ENCODE measurements at places on chromosomes 4 and X.

DNA sequence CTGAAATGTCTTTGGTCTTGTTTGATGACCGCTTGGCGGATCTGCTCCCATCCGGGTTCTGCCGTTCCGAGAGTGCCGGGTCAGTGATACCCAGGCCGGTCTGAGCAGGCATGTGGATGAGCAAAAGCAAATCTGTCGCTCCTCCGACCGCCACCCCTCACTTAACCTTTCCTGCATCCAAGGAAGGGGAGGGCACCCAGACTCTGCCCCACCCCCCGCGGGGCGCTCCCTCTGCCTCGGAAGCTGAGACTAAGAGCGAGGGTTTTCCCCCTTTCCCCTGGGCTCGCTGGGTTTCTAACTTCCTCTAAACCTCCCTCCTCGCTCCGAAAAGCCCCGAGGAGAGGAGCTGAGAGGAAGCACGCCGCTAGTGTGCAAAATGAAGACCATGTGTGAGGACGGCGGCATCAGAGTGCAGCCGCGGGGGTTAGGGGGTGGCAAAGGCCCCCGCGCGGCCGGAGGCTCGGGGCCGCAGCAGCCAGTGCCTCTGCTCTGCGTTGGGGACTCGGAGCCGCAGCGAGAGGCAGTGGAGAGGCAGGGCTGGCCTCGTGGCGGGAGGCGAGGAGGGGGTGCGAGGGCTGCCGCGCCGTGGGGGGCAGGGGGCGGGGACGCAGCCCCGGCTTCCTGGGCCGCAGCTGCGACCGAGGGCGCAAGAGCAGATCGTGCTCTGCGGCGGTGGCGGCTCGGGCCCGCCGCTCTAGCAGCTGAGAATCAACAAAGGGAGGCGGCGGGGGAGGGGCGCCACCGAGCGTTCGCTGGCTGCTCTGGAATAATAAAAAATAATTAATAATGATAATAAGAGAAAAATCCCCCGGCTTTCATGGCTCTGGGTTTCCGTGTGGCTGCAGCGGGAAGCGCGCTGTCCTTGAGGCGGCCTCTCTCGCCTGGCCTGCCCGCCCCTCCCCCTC is 55.8 kb upstream of the BCOR start:
- peak; percentile 61 for DNase-seq

DNA sequence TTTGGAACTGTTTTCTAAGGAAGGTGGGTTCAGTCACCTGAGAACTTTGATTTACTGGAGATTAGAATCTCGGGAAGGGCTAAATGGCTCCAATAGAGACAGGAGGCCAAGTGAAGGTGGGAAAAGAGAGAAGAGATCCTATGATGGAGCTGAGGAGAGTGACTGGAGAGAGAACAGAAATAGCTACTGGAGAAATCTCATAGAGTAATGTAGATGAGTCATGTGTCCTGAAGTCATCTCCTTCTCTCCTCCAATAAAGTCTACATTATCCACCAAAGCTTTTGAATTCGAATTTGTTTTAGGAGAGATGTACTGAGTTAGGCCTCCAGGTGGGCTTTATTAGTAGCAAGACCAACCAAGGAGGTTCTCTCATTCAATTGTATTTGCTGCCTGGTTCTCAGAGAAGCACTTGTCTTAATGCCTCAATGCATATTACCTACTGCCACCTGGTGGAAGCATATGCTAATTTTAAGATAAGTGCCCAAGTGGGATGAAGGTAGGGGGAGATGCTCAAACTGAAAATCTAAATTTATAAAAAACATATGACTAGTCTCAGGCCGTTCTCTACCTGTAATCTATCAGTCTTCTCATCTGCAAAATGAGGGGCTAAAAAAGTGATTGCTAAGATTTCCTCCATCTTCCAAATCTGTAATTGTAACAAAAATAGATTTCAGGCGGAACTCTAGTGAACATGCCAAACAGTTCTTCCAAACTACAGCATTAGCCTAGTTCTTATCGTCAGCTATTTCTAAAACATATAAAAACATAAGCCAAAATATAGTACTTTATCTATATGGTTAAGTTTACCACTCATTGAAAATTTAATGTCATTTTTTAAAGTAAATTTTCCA is 24.4 kb downstream of the TXK start:
- DNase-seq: peak; percentile 68

DNA sequence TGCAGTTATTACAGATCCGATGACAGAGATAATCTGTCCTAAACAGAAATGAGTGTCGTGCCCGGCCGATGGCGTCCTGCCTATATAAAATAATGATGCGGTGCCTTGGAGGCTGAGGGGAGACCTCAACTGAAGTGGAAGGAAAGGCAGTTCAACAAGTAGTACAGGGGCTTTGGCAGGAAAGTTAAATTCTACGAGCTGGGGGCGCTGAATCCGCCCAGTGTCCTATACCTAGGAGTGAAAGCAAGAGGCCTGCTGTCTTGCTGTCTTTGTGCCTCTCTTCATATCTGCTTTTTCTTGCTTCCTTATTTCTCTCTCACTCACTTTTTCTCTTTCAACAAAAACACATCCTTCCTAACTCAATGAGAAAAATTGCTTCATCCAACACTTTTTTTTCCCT is 82.2 kb upstream of the PRPS2 start:
- DNase-seq: no peak

- no peak for DNase-seq
Measured at GRCh38 chr4:99715286-99715685, 57.7 kb upstream of the C4orf54 start.

GRCh38 chr4:102578270-102578669 is 77.1 kb downstream of the NFKB1 start:
- DNase-seq: no peak

DNA sequence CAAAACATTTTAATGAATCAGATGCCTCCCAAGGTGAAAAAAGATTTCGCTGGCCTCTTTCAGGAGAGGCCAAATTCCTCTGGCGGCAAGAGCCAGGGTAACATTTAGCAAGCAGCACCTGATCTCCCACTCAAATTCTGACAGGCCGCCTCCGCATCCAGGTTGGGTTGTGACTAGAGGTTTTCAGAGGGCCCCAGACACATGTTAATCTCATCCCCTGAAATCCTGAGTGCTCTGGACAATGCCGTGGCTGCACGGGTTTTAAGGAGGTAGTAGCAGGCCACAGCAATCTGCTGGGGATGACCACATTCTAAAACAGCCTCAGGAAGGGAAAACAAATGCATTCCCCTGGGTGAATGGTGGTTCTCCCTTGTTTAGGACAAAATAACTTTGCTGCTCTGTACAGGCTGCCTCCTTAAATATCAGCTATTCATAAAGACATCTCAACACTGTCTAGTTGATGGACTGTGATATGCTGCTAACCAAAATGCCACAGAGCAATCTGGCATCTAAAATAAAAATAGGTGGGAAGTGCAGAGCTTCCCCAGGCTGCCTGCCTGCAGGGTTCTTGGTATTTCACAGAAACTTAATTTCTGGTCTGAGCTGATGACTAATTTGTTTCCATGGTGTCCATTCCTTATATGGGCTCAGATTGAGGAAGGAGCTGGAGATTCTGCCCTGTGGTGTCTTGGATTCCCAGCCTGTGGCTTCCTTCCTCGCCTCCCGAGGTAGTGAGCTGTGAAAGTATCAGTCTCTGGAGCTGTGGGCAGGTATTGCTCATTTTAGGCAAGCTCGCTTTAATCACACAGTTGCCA is 202.0 kb downstream of the DCLK2 start:
- no peak for DNase-seq

DNA sequence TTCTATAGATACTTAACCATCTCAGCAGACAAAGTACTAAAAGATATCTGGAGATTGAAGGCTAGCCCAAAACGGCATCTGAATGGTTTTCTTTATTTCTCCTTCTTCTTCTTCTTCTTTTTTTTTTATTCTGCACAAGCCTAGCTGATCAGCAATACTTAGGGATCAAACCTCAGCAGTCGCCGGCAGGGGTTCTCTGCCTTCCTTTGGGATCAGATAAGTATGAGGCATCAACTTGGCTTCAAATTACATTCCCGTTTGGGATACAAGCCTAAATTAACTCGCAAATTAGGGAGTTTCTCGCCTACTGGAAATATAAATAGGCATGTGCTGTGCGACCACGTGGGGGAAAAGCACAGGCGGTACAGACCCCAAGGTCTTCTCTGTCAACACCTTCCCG is 730 bp downstream of the CT55 start:
- DNase-seq: no peak

GRCh38 chr4:185722029-185722316 is 90.0 kb downstream of the SORBS2 start:
- DNase-seq: no peak

- DNase-seq: no peak
Measured at GRCh38 chr4:7460566-7460965, 25.8 kb upstream of the PSAPL1 start.

- no peak for DNase-seq
Measured at GRCh38 chr4:91058345-91058744, 931.2 kb downstream of the CCSER1 start.

DNA sequence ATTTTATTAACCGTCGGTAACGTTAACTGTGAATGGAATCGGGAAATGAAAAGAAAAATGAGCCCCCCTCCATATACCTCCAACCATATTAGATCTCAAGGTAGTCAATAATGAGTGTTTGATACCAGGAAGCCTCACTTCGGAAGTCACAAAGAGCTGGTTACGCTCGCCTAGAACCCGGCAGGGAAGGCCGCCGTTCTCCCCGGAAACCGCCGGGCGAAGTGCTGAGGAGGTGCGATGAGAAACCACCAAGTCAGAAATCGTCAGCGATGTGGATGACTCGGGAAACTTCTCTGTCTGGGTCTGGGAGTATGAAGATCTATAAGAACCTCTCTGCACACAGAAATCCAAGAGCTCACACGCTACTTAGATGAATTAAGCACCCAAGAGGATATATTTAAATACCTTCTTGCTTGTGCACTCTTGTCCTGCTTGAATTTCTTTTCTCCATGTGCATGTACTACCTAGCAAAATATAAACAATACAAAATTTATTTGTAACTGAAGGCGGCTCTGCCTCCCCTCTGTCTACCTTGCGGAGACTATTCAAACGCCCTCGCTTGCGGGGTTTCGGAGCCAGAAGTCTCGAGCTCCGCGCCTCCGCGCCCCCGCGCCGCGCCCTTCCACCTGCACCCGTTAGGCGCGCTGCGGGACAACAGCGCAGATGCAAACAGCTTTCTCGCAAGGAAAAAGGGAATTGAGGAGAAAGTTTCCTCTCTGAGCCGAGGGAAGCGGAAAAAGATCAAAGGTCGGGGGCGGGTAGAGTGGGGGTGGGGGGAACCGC is 17.8 kb downstream of the NKX6-1 start:
- DNase-seq: no peak

- DNase-seq: no peak
Measured at GRCh38 chrX:149248073-149248625, 257.0 kb downstream of the IDS start.

- DNase-seq: peak; percentile 60
Measured at GRCh38 chrX:120604361-120604782, 471 bp downstream of the MCTS1 start.

DNA sequence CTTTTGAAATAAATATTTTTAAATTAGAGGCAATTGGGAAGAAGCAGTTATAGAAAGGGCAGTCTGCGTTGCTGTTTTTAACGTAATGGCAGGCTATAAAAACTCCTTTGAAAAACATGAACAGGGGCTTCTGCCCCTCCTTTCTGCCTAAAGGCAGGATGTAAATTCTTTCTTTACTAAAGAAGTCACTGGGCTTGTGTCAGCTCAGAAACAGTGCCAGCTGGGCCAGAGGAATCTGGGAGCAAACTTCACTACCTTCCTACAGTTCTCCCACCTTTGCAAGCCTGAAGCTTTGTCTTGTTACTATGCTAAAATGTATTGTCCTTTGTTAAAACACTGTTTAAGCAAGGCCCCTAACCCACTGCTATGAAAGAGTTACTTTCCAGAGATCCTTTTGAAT is 1664.8 kb downstream of the RPA4 start:
- DNase-seq: no peak

- no peak for DNase-seq
Measured at GRCh38 chr4:86640469-86640868, 46.4 kb downstream of the PTPN13 start.

DNA sequence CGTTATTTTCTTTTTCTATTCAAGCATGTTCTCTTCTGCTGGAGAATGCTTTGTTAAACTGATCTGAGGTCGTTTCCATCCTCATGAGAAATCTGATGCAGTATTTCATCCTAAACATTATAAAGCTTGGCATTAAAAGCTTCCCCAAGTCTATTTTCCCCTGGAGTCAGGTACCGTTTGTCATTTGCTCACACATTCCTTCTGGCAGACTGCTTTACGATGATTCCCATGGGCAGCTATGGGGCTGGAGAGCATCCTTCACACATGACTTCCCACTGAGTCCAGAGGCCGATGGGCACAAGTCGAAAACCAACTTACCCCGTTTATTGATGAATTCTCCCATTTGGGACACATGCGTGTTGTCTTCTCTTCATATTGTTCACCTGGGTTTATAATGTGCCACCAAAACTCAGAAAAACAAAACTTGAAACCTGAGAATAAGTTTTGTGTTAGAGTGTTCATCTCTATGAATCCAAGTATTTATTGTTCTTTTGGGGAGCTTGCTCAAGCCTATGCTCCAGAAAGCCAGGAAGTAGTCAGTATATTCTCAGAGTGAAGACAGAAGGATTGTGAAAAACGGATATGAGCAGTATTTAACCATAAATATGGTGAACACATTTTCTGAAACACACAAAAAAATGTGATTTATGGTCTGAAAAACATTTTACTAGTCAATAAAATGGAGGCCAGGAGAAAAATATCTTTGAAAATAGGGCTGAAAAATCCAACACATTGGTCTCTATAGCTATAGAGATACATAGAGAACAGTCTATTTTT is 298.8 kb upstream of the NOCT start:
- no peak for DNase-seq

DNA sequence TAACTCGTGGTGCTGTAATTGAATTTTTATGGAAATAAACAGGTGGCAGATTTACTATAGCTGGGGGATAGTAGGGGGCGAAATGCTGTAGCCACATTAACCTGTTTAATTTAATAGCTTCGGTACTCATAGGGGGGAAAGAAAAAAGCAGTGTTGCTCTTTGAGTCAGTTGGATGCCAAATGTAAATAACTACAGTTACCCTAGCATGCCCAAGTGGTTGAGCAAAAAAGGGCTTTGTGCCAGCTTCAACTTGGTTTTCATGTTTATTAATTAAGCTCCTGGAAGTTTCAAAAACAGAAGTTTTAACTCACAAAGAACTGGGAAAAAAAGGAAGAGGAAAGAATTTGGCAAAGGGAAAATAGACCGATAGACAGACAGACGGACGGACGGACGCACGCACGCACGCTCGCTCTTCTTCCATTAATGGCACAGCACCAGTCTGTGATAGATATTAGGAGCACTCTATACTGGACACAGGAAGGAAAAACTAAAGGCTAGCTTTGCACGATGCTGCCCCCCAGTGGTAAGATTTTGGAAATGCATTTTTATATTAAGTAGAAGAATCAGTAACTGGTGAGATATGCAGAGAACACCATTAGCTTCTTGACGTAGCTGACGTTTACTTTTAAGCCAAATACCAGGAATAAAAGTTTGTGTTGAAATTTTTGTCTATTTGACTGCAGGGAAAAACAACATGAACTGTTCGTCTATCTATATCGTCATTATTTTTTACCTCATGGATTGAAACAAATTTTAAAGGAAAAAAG is 151.8 kb downstream of the SLC7A11 start:
- DNase-seq: peak; percentile 38
